ENCODE measurements at places on chromosomes 5 and 9.

GRCh38 chr5:90111364-90112032 is 298.1 kb downstream of the CETN3 start:
- no peak for DNase-seq

GRCh38 chr5:136793300-136793699 is 428.0 kb upstream of the TRPC7 start:
- DNase-seq = no peak

DNA sequence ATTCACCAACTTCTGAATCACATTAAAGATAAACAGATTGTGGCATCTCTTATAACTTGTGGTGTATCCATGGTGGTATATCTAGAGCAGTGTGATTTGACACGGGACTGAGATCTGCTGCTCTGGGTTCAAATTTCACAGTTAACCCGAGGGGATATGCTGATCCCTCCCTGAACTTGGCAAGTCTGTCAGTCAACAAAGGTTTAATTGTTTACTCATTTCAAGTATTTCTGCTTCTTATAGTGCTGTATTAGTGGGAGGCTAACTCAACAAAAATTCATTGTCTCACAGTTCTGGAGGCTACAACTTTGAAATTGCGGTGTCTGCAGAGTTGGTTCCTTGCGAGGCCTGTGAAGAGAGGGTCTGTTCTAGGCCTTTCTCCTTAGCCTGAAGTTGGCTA is 1175.2 kb downstream of the PTPRD start:
- no peak for DNase-seq

DNA sequence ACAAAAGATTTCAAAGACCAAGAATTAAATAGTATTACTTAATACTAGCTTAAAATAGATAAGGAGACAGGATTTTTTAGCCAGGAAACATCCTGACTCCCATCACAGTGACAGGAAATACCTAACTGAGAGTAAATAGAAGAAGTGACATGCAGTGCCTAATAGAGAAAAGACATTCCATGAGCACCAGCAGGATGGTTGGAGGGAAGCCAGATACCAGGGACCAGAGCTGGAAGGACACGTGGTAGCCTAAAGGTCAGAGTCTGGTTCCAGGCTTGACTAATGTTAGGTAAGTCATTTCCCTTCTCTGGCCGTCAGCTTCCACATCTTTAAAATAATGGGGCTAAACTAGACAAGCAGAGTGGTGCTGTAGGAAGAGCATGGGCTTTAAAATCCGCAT is 41.6 kb downstream of the CDK5RAP2 start:
- no peak for DNase-seq

- no peak for DNase-seq
Observed at GRCh38 chr5:15234366-15234765, 265.6 kb upstream of the FBXL7 start.

- DNase-seq = no peak
Observed at GRCh38 chr5:14400085-14400484, 181.5 kb upstream of the OTULINL start.

DNA sequence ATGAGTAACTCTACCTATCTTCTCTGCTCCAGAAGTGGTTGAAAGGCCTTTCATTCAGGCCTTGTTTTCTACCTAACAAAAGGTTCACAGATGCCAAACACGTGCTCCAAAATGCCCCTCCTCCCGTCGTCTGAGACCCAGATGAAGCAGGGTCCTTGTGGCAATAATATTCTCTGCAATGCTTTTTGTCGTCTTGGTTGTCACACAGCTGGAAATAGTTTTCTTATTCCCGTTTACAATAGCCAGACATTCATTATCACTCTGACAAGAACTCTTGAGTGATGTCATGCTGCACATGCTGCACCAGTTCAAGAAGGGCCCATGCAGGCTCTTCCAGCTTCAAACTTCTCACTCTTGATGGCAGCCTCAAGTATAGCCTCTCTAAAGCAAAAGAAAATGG is 7.8 kb downstream of the LPAR1 start:
- DNase-seq = no peak

DNA sequence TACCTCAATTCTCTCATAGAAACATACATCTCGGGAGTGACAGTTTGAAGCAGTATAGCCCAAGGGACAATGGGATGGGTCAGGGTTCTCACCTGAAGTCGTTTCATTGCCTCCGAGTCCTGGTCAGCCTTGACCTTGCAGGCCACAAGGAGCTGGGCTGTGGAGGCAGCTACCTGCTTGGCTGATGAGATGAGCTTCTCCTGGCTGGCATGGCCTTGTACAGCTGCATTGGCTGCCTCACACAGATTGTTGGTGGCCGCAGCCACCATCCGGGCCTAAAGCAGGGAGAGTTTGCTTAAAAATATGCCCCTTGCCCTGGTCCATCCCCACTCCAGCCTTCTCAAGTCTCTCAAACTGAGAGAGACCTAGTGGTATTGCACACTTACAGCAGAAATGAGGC is 8.5 kb upstream of the TPM2 start:
- DNase-seq = no peak

DNA sequence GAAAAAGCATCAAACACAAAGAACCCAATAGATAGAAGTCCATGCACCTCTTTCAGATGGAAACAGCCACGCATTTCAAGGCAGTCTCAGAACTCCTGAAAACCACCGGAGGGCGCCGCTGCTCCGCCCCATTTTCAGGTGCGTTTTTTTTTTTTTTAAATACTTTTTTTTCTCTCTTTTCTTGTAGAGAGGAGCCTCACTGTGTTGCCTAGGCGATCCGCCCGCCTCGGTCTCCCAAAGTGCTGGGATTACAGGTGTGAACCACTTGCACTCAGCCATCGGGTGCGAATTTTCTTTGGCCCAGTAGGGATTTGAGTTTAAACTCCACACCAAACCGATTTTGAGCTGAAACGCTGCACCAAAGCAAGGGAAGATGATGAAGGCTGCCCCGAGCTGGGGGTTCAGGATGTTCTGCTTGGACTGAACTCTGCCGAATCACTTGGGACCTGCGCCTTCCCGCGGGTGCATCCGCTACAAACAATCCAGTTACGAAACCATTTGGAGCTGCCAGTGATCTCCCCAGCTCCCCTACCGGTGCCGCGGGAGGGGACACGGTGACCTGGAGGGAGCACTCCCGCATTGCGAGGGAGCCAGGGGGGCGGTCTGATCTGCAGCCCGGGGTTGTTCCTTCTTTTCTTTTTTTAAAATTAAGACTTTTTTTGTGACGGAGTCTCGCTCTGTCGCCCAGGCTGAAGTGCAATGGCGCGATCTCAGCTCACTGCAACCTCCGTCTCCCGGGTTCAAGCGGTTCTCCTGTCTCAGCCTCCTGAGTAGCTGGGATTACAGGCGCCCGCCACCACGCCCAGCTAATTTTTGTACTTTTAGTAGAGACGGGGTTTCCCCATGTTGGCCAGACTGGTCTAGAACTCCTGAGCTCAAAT is 1.4 kb downstream of the PTGR1 start:
- peak; percentile 72 for DNase-seq

DNA sequence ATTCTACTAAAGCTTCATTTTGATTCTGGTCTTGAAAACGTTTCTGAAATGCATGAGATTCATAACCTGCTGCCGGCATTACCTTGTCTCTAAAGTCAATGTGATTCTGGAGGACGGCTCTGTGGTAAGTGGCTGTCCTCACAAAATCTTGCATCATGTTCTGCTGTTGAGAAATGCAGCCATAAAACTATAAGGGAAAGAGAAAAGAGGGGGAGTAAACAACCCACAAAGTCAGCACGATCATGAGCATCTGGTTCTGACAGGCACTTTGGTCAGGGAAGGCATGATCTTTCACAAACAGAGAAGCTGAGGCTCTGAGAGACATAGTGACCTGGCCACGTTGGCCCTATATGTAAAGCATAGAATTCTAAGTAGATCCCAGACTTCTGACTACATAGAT is 168.9 kb upstream of the PUM3 start:
- no peak for DNase-seq

GRCh38 chr5:98587166-98587565 is 186.3 kb upstream of the RGMB start:
- DNase-seq = no peak
